ENCODE measurements at places on chromosomes 7 and 10. TPM values are rescaled to one million over a fixed set of nuclear protein-coding genes. Genes with fewer than 3 reads are reported as not detected.

DNA sequence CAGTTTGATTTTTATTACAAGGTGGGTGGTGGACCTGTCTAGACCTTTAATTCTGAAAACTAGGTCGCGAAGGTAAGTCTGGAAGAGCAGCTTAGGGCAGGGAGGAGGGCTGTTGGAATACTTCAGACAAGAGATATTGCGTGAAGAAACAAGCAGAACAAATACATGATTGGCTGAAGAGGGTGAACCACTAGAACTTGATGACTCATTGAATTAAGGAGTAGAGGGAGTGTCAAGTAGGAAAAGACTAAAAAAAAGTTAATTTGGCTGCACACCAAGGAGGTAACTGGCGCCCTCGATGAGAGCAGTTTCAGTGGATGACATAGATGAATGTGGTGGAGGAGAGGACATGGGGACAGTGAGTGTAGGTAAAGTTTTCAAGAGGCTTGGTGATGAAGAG is 41.3 kb downstream of the WNT2 start:
- DNase-seq: no peak

DNA sequence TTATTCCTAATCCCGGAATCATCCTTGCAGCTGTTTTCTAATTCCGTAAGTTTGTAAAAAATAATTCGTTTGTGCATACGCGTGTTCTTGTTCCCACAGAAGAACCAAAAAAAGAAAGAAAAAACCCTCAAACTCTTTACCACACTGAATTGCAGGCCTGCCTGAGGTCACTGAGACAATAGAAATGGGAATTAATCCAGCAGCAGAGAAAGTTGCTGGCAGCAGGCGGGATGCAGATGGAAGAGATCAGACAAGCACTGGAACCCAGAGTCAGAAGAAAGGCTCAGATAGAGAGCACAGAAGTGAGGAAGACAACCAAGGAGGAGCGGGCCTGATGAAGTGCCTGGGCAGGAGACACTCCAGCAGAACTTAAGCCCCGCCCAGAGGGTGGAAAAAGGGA is 141.5 kb upstream of the VWC2 start:
- DNase-seq: no peak

DNA sequence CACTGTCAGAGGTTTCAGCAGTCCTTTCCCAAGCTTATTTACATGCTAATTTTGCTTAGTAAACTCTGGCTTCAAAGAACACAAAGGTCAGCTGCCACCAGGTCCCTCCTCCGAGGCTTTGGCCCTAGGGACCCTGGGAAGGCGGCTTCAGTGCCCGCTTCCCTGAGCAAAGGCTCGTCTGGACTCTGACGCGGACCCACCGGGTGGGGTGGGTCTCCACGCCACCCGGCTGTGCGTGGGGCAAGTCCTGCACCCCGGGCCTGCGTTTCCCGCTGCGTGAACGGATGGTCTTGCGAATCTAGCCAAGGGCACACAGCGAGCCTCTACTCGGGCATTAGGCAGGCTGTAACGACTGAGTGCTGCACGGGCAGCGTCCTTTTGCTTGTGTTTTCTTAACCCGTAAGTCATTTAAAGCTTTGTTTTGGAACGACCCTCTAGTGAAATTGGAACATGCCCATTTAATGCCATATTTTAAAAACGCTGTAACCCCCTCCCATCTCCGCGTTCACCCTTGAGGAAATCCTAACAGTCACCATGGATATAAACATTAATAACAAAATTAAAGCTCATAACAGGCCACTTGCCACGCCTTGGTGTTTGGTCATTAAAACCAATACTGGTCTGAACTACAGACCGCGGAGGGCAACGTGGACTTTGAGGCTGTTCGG is 828 bp downstream of the BNIP3 start:
- DNase-seq: no peak

GRCh38 chr10:71696628-71697326 is 22.8 kb downstream of the C10orf105 start:
- no peak for DNase-seq

DNA sequence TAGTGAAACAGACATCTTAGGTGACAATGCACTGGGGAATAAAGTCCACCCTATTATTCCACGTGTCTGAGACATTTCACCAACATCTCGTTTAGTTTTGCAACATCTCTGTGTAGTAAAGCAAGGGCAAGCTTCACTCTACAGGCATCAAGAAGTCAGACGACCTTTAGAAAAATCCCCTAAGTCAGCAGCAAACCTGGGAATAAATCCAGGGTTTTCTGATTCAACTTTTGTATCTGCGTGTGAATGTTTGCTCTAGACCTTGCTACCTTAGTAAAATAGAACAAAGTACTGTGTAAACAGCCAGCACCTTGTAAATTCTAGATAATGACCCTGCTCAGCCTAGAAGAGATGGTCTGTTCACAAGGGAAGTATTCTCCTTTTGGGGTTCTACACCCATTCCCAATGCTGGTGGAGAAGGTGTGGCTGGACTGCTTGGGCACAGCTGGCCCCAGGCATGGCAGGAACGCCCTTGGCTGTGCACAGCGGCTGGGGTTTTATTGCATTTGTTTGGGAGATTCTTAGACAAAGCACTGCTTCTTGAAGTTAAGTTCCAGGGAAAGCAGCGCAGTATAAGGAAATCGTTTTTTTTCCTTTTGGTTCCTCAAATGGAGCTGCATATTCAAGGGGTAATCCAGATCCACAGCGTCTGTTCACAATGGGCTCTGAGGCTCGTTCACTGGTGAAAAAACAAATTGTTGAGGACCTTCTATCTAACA is 38.3 kb upstream of the GALNTL5 start:
- DNase-seq: no peak

- DNase-seq: no peak
Measured at GRCh38 chr7:65892835-65893234, 20.0 kb downstream of the VKORC1L1 start.

DOCK1 gene
- polyA plus RNA-seq: 47.2 TPM

DNA sequence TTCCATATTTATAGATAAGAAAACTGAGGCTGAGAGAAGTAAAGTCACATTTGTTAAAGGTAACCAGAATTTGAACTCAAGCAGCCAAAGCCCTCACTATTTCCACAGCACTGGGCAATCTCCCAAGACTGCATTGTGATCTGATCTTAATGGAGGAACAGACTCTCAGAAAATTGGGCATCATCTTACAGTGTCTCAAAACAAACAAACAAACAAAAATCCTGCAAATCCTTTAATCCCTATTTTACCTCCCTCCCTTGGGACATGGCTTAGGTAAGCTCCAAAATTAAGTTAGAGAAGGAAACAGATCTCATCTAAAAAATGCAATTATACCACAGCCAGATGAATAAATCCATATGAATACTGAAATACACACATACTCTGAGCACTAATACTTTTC is 57.5 kb downstream of the FHIP2A start:
- DNase-seq: no peak

NPY4R2 gene
- 0.06 TPM for polyA plus RNA-seq

- peak; percentile 30 for DNase-seq
Measured at GRCh38 chr10:66837990-66838389, 87.8 kb upstream of the LRRTM3 start.

DNA sequence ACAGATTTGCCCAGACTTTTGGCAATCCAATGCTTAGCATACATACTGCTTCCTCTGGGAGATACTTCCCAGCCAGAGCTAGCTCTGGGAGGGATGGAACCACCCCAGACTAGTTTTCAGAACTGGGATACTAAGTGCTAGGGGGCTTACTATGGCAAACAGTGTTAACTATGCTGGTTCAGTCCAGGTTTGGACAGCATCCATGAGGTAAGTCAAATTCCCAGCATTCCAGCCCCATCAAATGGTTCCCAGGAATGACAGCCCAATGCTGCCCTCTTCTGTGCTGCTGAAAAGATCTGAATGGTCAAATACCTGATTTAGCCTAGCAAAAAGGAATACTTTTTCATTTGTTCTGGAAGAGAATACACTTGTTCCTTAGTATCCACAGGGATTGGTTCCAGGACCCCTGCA is 141.7 kb upstream of the CCDC6 start:
- no peak for DNase-seq

GRCh38 chr10:123391275-123392028 is 237.2 kb downstream of the BUB3 start:
- no peak for DNase-seq

ANKRD2 gene
- 0.05 TPM for polyA plus RNA-seq

TMEM273 gene
- polyA plus RNA-seq: not detected

DNA sequence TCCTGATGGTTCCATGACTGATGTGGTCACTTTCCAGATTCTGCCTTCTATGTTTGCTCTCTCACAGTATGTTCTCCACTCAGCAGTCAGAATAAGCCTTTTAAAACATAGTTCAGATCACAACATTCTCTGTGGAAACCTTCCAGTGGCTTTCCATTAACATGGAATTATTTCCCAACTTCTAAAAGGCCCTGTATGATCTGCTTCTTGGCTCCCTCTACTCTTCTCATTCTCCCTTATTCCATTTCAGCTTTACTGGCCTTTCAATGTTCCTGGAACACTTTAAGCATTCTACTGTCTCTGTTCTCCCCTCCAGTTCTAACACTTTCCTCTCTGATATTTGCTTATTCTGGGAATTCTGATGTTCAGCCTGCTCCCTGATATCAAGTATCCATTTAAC is 325.6 kb downstream of the THSD7A start:
- no peak for DNase-seq

DGKB gene
- 0.04 TPM for polyA plus RNA-seq

PSMA2 gene
- 142 TPM for polyA plus RNA-seq

GRCh38 chr7:93836116-93836515 is 54.4 kb downstream of the TFPI2 start:
- DNase-seq: no peak

IFIT2 gene
- polyA plus RNA-seq: 2.9 TPM

DNA sequence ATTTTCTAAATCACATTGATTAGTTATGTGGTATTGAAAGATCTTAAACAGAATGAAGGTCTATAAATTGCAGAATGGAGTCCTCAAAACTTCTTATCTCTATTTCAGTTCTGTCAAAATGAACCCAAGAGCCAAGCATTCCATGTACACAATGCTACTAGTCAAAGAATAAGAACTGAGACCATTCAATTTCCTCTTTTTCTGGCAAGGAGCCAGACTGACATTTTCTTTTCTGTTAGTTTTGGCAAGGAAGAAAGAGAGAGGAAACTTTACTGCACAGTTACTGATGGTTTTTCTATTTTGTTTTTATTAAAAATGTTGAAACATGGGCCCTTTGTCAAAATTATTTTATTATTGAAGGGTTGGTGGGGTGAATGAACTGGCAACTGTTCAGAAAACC is 181.8 kb upstream of the FERD3L start:
- DNase-seq: no peak

- DNase-seq: no peak
Measured at GRCh38 chr10:59190332-59190731, 13.9 kb downstream of the PHYHIPL start.

DNA sequence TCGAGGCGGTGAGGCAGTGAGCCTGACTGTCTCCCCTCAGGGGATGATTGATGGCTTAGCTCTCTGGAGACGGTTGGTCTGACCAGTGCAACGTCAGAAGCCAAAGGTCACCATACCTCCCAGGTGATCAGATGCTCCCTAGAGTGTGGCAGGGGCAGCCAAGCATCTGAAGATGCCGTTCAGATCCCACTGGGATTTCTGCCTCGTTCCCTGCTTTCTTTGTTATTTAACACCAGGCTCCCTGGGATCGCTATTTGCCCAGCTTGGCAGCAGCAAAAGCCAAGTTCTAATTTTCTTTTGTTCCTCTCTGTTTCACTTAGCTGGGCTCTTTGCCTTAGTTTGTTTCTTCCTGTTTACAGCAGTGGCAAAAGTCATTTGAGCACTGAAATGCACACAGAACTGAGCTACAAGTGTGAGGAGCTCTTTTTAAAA is 53.5 kb upstream of the SVIL start:
- no peak for DNase-seq

GRCh38 chr7:74453322-74454011 is at the start of gene GTF2IRD1:
TSS of gene GTF2IRD1 (plus strand) at chr7:74453906. CDS start at chr7:74508081, 54,175 bp downstream.
- DNase-seq: peak; percentile 44

- no peak for DNase-seq
Measured at GRCh38 chr10:110175406-110175805, 32.0 kb upstream of the MXI1 start.

DNA sequence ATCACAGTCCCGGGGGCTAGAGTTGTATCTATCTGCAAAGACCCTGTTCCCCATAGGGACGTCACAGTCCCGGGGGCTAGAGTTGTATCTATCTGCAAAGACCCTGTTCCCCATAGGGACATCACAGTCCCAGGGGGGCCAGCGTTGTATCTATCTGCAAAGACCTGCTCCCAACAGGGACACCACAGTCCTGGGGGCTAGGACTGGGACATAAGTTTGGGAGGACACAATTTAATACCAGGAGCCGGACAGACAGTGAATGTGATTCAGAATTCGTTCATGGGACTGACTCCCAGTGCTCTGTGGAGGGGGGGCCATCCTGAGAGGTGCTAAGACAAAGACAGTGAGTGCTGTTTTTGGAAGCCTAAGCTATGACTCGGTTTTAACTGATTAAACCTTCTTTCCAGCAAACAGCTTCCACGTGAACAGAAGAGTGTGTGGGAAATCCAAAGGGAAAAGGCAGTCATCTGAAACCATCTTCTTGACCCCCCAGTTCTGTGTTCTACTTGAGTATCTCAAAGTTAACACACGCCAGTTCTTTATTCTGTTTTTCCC is 153.0 kb downstream of the DIP2C start:
- DNase-seq: no peak

GRCh38 chr10:130333185-130333584 is 197.0 kb downstream of the GLRX3 start:
- DNase-seq: no peak

ZWINT gene
- 14.0 TPM for polyA plus RNA-seq

WIPF3 gene
- polyA plus RNA-seq: not detected

DNA sequence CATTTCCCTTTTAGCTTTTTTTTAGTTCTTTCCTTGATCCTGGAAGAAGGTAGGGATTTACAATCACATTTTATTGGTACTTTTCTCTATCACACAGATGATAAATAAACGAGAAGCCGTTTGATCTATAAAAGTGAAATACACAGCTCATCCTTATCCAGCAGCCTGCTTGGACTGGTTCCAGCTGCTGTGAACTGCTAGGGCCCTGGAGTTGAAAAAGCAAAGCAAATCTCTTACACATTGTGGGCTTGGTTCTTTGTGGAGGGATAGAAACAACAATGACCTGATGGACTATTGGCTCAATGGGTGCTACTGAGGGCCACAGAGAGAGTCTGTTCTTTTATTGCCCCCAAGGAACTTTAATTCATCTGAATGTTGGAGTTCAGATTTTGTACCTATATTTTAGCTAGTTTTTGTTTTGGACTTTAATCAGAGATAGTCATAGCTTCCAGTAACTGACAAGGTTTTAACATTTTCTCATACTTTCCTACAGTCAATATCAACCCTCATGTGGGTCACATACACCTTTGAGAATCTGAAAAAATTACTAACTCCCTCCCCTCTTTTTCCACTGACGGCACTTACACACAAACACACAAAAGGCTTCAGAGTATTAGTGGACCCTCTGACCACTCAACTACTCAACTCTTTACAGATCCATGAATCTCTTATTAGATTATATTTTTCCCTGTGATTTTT is 91.6 kb upstream of the CCDC6 start:
- no peak for DNase-seq

TRUB1 gene
- 21.0 TPM for polyA plus RNA-seq

GRCh38 chr10:74040200-74041126 is 42.5 kb downstream of the VCL start:
- DNase-seq: no peak

All from AG04450 (cell line).